Astrocyte of the spinal cord (primary cell): ENCODE measurements at places on chromosomes 1 and 21.

- no peak for DNase-seq
These were observed 27.3 kb downstream of the ZBTB8OS start for GRCh38 chr1:32622806-32623681.

GRCh38 chr1:169882039-169882511 lies 11.6 kb downstream of the SCYL3 start:
- no peak for DNase-seq

DNA sequence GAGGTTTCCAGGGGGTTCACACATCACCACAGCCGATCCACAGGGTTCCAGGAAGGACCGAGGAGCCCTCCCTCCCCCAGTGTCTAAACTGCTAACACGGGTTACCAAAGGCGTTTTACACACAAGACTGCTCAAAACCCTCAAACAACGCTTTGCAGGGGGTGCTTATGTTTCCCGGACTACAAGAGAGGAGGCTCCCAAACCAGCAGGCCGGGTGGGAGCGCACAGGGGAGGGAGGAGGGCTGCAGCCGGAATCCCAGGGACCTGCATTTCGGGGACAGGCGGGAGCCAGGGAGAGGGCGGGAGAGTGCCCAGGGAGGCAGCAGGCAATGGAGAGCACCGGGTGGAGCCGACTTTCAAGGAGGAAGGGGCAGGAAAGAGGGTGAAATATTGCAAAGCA lies 50.8 kb downstream of the ACBD3 start:
- DNase-seq, result no peak

- peak; percentile 24 for DNase-seq
These were observed 2.8 kb upstream of the HAPLN2 start for GRCh38 chr1:156616463-156616862.

DNA sequence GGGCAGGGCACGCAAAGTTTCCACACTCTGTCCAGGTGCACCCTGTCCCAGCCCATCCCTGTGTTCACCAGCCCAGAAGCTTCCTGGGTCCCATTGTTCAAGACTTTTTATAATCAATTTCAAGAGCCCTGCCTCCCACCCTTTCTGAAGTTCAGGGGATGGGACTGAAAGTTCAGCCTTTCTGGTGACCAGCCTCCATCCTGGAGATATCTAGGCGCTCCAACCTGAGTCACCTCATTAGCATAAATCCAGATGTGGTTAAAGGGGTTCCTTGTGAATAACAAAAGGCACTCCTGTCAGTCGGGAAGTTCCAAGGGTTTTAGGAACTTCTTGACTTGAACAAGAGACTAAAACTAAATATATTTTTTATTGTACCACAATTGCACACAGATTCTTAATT lies 48.4 kb upstream of the RAP1A start:
- DNase-seq, result no peak

- peak; percentile 18 for DNase-seq
These were observed 6.7 kb upstream of the TXLNA start for GRCh38 chr1:32172621-32173245.

DNA sequence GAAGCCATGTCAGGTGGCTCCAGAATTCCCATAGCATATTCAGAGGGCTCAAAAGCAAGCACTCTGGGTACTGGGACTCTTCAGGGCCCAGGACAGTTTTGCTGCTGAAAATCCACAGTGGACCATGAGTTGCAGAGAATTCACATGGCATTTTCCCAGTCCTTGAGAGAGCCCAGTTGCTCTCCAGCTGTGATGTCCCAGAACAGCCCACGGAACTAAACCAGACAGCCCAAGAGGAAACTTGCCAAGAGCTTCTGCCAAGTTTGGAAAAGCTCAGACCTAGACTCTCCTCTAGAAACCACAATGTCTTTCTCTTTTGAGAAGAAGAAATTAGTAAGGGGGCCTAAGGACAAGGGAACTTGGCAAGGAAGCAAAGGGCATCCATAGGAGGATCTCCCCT lies 69.4 kb downstream of the RGS2 start:
- DNase-seq, result peak; percentile 75

DNA sequence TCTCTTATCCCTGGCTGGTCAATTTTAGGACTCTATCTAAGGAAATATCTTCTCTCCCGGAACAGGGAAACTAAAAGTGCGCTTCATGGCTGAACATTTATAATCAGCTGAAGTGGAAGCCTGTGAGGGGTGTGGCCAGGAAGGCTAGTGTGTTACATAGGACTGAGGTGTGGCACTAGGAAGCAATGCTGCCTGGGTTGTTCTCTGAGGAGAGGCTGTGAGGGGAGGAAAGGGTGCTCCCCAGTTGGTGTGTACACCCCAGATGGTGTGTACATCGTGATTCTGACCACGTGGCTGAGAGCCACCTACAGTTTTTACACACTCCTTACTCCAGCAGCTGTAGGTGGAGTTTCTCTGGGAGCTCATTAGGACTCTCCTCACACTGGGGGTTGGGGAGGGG lies 16.3 kb downstream of the NTPCR start:
- no peak for DNase-seq

DNA sequence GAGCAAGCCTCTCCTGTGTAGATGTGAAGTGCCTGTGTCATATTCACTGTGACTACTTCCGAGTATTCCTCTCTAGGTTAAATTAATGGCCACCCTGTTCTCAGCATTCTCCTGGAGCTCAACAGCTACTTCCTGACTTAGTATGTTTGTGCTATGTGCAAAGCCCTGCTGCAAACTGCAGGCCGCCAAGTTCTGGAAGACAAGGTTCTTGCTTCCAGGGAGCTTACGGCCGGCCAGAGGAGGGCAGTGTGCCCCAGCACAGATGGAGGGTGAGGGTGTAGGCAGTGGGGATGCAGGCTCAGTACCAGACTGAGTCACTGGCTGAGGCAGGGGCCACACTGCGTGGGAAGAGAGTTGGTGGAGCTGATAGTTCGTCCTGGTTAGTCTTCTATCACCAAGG lies 43.2 kb downstream of the ELK4 start:
- DNase-seq, result peak; percentile 58

DNA sequence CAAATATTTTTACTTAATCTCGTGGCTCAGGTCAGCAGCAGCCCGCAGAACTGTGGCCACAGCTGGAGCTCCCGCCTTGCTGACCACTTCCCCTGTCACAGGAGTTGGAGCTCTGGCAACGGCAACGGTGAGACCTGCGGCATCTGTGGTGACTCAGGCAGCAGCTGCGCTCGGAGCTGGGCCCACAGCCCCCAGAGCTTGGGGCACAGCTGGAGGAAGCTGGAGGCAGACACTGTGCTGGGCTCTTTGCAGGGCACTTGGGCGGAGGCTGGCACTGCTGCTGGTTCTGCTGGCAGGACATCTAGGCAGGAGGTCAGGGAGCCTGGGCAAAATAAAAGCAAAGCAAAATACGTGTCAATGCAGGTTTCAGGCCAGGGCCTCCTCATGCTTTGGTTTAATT lies at the start of gene LCE3A:
LCE3A (minus strand) TSS at position 301 of the 400 bp plus-strand sequence; CDS start at position 301, 0 bp downstream.
- no peak for DNase-seq

- DNase-seq, result peak; percentile 78
These were observed 8.9 kb upstream of the CELSR2 start for GRCh38 chr1:109240158-109241152.

DNA sequence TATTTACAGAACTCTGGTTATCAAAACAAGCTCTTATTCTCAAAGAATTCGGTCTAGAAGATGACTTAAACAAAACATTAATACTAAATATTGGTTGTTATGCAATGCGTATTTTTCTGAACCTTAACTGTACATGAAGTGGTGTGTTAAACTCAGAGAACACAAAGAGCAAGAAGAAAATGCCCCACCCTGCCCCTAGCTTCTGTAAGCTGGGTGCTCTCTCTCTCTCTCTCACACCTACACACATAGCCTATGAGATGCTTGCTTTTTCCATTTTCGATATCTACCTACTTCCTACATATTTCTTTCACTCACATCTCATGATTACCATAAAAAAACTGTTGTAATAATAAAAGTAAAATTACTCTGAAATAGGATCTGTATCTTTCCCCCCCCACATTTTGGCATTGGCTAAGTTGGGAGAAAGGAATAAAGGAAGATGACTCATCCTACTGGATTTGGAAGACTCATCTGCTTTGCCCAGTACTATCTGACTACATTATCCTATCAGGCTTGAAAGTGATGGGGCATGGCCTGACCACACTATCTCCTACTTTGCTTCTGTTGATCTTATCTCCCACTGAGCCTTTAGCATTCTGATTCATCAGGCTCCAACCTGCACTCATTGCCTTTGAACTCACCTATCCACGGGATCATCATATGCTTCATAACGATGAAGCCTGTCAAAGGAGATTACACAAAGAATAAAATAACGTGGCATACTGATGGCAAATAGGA lies 2.9 kb downstream of the CRYZ start:
- DNase-seq, result peak; percentile 29

GRCh38 chr1:117555806-117556205 lies 50.0 kb upstream of the TENT5C start:
- no peak for DNase-seq

GRCh38 chr1:54380290-54380882 lies 25.8 kb downstream of the SSBP3 start:
- DNase-seq, result no peak

GRCh38 chr1:232923739-232924386 lies 26.5 kb upstream of the NTPCR start:
- DNase-seq, result peak; percentile 51

- no peak for DNase-seq
These were observed 9.6 kb upstream of the ADARB1 start for GRCh38 chr21:45064618-45065399.

GRCh38 chr21:45338311-45339017 lies 50.8 kb upstream of the POFUT2 start:
- DNase-seq, result no peak

DNA sequence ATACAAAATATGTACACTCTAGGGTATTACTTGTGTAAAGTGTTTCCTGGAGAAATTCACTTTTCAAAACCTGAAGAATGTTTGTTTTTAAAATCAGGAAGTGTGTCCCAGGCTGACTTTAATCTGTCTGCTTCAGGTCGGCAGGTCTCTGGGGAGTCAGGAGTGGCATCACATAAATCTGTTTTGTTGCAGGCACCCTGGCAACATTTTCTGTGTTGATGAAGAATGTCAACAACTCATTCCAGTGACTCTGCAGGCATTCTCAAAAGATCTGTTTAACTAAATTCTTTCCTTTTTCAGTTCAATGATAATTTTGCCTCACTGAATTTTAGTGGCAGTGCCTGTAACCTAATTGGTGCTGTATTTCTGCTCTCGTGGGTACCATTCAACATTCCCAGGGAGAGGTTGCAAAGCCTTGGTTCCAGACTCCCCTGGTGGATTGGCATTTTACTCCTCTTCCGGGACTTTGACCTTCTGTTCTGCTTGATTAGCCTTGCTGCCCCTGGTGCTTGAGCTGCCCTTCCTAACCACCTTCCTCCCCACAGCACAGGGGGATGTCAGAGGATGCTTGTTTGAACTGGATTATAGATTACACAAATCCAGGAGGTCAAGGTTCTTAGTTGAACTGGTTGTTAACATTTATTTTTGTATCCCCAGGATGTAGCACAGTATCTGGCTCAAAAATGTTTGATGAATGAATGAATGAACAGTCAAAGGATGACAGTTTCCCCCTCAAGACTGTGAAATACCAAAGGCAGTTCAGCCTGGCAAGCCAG lies 55.4 kb upstream of the LPGAT1 start:
- no peak for DNase-seq

GRCh38 chr1:17930635-17931034 lies 175.5 kb downstream of the ACTL8 start:
- DNase-seq, result no peak

DNA sequence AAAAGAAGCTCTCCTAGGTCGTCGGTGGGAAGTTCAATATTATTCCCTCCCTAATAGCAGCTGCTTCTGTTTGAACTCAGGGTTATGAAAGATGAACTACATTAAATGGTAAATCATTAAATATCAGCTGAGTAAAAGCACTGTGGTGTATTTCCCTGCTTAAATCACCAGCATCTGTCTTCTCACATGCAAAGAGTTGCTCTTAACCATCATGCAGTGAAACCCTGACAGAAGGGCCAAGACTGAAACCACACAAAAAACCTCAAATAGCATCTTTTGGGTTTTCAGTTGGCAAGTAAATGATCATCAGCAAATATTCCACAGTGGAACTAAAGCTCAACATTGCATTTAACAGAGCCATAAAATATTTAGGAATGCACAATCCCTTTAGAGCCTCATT lies 380.0 kb upstream of the ADGRL2 start:
- peak; percentile 13 for DNase-seq

- no peak for DNase-seq
These were observed 45.2 kb downstream of the FAM163A start for GRCh38 chr1:179788259-179788658.

GRCh38 chr1:232334811-232335210 lies 295.1 kb downstream of the SIPA1L2 start:
- DNase-seq, result no peak
